ENCODE measurements at places on chromosomes 2 and 18. TPM values are rescaled to one million over a fixed set of nuclear protein-coding genes. Genes with fewer than 3 reads are reported as not detected.

Gene GTF3C2
- total RNA-seq: 39.5 TPM

Gene ABCG8
- total RNA-seq: not detected

- DNase-seq: no peak
These were observed 37.6 kb upstream of the IL1RL1 start for GRCh38 chr2:102273619-102274211.

DNA sequence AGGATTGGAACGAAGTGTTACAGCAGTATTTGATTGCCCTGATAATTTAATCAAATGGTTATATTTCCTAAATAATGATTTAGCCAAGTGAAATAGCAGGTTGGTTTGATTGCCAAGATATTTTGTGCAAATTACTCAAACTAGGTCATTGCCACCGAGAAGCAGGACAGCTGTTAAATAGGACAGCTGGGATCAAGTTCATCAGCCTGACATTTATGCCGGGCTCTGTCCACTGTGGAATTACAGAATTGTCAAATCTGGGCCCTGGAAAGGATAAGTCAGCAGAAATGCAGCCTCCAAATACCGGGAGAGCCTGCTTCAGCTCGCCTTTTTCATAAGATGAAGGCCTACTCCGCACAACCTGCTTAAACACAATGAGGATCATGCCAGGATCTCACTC, 73.9 kb upstream of the RPL31 start:
- DNase-seq: no peak

Gene COPS7B
- 19.1 TPM for total RNA-seq

Gene PIEZO2
- 7.2 TPM for total RNA-seq

GRCh38 chr2:2464643-2465042, 133.6 kb upstream of the MYT1L start:
- no peak for DNase-seq

- no peak for DNase-seq
These were observed 101.0 kb downstream of the NBAS start for GRCh38 chr2:15460112-15460620.

- no peak for DNase-seq
These were observed 155.5 kb upstream of the ID2 start for GRCh38 chr2:8526403-8526696.

GRCh38 chr2:216860426-216861137, 718 bp upstream of the TNP1 start:
- no peak for DNase-seq

DNA sequence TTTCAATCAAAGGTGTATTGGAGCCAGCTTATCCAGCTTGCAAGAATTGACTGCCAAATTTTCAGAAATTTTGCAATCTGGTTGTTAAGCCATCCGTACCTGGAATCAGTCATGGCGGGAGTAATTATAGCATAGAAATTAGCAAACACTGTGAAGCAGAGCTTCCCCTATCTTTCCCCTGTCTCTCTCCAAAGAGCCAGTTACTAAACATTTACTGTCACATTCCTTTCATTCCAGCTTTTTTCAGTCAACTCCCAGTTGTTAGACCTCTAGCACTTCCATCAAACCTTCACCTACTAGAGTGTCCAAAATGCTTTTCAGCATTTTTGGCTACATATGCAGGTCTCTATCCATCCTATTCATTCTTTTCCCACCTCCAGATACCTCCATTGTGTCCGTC, 137.4 kb downstream of the MC4R start:
- no peak for DNase-seq

- DNase-seq: no peak
These were observed 3.8 kb downstream of the PCARE start for GRCh38 chr2:29070526-29070925.

- DNase-seq: no peak
These were observed 730 bp downstream of the ODC1 start for GRCh38 chr2:10447300-10447894.

DNA sequence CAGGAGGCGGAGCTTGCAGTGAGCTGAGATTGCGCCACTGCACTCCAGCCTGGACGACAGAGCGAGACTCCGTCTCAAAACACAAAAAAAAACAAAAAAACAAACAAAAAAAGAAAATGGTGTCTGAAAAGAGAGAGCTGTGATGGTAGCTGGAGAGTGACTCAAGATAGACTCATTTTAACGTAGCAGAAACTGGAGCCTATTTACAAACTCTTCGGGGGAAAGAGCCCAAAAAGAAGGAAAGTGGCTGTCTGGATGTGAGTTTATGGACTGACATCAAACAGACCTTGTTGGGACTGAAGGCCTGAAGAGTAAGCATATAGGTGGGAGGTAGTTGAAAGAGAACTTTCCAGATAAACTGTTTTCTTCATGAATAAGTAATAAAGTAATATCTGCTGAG, 51.8 kb downstream of the LIMS1 start:
- DNase-seq: no peak

DNA sequence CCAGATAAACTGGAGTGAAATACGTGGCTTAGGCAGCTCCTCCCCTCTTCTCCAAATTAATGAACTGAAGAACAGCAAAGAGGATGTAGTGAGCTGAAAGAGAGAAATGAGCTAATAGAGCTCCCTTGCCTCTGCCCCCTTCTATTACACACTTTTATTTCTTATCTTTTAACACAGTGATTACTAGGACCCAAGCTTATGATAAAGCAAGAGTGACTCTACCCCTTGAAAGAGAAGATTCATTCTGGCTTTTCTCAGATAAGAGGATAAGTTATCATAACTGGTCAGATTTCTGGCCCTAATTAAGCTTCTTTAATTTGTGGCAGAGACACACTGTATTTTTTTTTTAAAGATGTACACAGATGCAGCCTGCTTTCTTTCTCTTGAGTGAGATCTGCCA, 102.2 kb downstream of the MSTN start:
- no peak for DNase-seq

Gene EFR3B
- total RNA-seq: not detected

Gene TEX261
- total RNA-seq: 46.2 TPM

DNA sequence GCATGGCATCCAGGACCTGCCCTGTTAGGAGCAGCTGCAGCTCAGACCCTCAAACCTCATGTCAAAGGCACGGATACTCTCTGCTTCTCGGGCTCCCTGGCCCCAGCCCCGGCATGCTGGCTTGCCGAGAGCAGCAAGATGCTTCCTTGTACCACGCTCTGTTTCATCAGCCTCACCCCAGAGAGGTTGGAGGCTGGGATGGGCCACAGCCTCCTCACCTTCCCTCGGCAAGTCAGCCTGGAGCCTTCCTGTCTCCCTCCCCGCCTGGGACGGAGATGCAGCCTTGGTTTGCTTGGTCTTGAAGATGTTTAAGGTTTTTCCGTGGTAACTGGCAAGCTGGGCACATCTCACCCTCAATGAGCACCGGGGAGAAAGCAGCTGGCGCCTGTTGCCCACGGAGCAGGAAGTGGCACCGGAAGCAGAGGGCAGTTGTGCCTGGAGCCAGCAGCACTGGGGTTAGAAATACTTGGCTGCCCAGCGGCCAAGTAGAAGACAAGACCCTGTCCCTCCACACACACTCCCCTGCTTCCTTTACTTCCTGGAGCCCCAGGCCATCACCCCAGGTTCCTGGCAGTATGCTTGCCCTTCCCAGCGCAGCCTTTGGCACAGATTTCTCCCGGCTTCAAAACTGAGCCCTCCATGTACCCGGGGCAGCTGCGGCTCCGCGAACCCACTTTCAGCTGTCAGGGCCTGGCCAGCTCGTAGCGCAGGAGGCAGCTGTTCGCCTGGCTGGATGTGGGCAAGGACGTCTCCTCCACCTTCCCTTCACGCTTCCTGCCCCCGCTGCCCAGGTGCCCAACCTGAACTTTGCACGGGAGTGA, 17.4 kb downstream of the FBLN7 start:
- no peak for DNase-seq

Gene CD8B
- not detected for total RNA-seq

DNA sequence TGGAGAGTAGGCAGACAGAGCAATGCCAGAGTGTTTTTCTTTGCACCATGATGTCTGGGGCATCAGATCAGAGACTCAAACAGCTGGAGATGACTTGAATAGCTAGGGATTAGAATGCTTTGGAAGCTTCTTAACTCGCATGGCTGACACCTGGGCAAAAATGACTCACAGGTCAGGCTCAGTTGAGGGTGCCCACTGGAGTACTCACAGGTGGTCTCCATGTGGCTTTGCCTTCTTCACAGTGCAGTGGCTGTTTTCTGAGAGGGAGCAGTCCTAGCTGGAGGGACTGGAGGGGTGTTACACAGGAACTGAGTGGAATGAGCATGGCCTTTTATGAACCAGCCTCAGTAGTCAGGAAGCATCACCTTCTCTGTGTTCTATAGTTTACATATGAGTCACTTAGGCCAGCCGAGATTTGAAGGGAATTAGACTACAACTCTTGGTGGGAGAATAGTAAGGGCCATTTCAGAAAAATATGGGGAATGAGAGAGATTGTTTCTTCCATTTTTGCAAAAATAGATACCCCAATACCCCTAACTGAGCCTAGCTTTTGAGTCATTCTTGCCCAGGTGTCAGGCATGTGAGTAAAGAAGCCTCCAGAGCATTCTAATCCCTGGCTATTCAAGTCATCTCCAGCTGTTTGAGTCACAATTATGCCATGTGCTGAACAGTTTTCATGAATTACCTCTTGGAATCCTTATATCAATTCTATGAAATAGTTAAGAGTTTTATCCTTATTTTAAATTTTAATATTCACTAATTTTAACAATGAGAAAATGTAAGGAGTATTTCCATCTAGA, 7.1 kb upstream of the PPP1R1C start:
- DNase-seq: no peak

Gene CNTNAP5
- total RNA-seq: not detected

GRCh38 chr2:227401550-227401949, 13.8 kb upstream of the SCYGR1 start:
- no peak for DNase-seq

DNA sequence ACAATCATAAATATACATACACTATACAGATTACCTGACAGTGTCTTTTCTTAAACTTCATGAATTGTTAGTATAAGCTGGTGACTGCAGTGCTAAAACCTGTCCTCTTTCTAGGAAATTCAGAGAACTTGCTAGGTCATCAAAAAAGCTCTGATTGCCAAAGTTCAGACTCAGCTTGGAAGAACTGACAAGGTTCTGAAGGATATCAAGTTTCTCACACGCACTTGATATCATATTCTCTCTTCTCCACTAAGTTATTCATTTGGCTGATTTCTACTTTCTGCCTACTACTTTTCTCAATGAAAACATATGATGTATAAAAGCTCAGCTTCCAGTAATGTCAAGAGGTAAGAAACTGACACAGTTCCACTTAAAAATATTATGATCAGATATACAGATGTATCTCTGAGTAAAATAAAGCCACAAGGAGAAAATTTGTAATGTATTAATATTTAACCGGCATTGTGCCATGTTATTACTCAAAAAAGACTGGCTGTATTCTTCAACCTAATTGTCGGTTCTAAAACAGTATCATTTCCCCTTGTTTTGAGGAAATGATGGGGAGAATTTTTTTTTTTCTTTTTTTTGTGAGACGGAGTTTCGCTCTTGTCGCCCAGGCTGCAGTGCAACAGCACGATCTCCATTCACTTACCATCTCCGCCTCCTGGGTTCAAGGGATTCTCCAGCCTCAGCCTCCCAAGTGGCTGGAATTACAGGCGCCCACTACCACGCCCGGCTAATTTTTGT, 2.4 kb downstream of the OSBPL1A start:
- DNase-seq: no peak

- DNase-seq: no peak
These were observed 114.6 kb downstream of the IKZF2 start for GRCh38 chr2:213036836-213037235.

Gene POTEJ
- total RNA-seq: 0.21 TPM

Gene APOB
- total RNA-seq: not detected

Gene UPP2
- not detected for total RNA-seq

Gene POTEI
- not detected for total RNA-seq

GRCh38 chr18:75041586-75041985, 167.4 kb downstream of the PTGR3 start:
- DNase-seq: no peak

DNA sequence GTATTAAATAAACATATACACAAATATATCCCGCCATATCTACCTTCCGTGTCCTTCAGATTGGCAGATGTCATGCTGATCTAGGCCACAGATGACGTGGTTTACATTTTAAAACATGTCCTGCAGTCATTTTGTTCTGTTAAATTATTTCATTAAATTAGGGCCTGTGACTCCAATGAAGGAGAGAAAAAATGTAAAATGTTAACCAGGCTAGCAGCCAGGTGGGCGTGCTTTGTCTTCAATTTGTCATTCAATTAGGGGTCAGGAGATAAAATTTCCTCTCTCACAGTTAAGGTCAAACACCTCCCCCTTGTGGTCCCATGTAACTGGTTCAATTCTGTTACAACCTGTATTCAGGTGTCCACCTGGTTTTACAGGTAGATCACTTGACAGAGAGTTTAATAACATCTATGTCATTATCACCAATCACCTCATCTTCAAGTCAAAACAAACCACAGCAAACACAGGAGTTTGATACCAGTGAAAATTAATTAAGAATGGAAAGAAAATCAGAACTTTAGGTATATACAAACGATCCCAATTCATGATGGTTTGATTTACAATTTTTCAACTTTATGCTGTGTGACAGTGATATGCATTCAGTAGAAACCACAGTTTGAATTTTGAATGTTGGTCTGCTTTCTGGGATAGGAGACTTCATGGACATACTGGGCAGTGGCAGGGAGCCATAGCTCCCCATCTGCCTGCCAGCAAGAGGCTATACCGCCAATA, 339.4 kb downstream of the CMPK2 start:
- DNase-seq: no peak

GRCh38 chr2:161418715-161419637, 2.9 kb downstream of the TBR1 start:
- no peak for DNase-seq

Gene POTEC
- not detected for total RNA-seq

DNA sequence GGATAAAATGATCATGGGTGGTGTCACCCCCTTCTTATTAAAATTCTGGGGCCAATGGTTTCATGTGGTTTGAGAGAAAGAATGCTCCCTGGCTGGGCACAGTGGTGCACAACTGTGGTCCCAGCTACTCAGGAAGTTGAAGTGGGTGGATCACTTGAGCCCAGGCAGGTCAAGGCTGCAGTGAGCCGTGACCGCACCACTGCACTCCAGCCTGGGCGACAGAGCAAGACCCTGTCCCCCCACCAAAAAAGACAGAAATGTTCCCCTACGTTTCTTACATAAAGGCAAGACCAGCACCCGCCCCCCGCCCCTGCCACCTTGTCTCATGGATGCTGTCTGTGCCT, 53.0 kb upstream of the ID2 start:
- no peak for DNase-seq

GRCh38 chr2:52395912-52396311, 1364.0 kb upstream of the NRXN1 start:
- no peak for DNase-seq

GRCh38 chr18:46402396-46402795, 254.6 kb downstream of the LOXHD1 start:
- no peak for DNase-seq

Gene AQP12A
- not detected for total RNA-seq

Data from uterus (tissue), 4 donors.